A172 (cell line): ENCODE measurements at places on chromosomes 3 and 15. TPM values are rescaled to one million over a fixed set of nuclear protein-coding genes. Genes with fewer than 3 reads are reported as not detected.

DNA sequence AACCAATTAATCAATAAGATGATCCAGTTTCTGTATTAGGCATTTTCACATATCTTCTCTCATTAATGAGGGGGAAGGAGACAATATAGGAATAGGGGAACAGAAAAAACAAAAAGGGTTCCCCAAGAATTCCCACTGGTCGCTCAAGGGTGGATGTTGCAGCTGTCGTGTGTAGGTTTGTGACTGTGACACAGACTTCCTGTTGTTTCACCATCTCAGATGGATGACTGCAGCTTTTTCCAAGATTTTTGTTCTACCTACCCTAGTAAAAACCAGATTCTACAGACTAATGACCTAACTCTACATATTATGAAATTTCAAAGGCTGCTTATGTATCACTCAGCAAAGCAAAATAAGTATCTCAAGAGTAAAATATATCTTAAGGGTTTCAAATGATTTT, 73.7 kb upstream of the MB21D2 start:
- no peak for DNase-seq

The DUSP7 gene
- 14.1 and 16.3 TPM in 2 replicates for total RNA-seq

- DNase-seq, result no peak
Observed at GRCh38 chr3:56308471-56308870, 159.8 kb downstream of the ERC2 start.

The ARPIN gene
- 7.3 and 8.9 TPM in 2 replicates for total RNA-seq

GRCh38 chr3:112280266-112280665, 13.8 kb downstream of the SLC9C1 start:
- DNase-seq, result no peak

DNA sequence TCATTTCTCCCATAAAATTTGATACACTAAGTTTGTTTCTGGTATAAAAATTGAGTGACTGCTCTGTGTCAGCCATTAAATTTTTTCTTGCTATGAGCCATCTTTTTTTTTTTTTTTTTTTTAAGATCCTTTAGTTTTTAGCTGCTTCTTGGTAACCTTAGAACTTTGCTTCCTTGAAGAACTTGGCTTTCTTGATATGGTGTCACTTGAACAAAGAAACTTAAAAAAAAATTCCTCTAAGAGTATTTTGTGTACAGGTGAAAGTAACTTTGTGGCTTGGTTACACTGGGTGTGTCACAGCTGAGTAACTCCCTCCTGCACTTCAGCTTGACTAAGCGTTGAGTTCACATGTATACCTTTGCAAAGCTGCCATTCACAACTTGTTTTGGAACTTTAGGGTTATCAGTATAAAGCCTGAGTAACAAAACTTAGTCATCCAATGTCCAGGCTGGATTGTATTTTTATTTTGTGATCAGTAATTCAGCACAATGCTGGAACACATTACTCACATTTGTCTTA, 6.5 kb downstream of the CHD2 start:
- DNase-seq, result peak; percentile 77

GRCh38 chr3:116200956-116201690, 244.2 kb downstream of the LSAMP start:
- DNase-seq, result no peak

The MESP2 gene
- total RNA-seq, result not detected in 2 replicates

The PPP1R14D gene
- not detected in 2 replicates for total RNA-seq
